Kidney capillary endothelial cell (primary cell): ENCODE measurements at places on chromosomes 1 and 21.

DNA sequence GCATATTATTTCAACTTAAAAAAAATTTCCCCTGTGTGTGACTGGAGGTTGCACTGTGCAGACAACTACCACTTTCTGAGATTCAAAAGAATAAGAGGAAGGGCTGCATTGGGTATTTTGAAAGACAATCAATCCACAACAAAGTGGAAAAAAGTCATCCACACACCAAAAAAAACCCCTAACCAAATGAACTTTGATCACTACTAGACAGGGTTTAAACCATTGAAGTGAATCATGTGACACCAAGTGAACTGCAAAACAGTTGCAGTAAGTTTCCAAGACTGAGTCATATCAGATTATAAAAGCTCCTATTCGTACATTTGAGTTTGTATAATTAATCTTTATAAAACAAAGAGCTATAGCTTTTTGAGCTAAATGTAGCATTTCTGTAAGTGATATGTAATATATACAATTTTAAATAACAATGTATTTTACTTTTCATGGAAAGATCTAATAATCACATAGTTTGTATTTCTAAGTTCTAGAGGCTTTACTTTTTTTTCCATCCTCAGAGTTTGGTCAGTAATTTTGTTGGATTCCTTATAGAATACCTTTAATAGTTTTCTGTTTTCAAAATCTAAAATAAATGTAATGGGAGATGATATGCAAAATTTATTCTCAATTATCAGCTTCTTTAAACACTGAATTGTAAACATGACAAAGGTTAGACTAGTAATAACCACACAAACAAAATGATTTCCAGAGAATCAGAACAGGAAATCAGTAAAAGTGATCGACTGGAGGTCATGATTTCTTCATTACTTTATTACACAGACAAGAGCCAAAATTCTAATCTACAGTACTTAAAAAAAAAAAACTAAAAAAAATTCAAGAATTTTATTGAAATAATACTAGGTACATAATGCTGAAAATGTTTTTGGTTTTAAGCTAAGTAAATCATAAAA lies 50.5 kb upstream of the GFI1 start:
- DNase-seq: no peak

GRCh38 chr1:47439017-47439818 lies 1.4 kb downstream of the FOXD2 start:
- DNase-seq: no peak

DNA sequence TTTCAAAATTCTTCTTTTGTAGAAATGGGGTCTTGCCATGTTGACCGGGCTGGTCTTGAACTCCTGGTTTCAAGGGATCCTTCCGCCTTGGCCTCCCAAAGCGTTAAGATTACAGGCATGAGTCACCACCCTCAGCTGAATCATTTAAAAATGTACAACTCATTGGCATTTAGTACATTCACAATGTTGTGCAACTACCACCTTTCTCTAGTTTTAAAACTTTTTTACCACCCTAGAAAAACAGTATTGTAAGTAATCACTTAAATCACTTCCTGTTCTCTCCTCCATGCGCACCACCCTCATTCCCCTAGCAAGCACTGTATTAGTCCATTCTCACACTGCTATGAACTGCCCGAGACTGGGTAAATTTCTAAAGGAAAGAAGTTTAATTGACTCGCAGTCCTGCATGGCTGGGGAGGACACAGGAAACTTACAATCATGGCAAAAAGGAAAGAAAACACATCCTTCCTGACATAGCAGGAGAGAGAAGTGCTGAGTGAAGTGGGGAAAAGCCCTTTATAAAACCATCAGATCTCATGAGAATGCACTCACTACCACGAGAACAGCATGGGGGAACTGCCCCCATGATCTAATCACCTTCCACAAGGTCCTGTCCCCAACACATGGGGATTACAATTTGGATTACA lies 14.4 kb upstream of the THEM5 start:
- DNase-seq: no peak

DNA sequence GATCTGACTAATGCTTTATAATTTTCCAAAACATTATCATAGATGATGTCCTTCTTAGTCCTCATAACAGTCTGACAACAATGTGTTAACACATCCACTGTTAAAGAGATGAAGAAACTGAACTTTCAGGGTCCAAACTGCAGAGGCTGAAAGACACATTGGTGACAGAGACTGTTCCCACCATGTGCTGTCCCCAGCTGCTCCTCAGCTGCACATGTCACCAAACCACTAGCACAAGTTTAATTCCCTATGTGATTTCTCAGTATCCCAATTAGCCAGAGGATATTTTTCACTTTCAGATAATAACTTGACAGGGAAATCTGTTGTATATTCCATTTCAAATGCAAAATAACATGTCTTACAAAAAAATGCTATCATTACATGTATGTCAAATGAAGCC lies 24.6 kb downstream of the LAMC2 start:
- no peak for DNase-seq

DNA sequence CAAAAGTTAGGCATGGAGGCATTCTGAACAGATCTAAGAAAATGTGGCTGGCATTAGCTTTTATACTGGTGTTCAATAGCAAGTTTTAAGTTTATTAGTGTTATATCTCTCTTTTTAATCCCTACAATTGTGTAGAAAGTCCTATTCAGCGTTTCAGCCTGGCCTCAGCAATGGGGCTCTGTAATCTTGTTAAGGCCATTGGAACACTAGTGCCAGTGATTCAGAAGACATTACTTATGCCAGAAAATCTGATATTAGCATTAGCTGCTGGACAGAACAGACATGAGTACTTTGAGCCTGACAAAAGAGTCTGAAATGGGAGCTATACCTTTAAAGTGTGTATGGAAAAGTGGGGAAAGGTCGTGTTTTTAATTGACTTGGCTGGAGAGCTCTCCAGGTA lies 167.0 kb downstream of the NEGR1 start:
- DNase-seq: no peak

DNA sequence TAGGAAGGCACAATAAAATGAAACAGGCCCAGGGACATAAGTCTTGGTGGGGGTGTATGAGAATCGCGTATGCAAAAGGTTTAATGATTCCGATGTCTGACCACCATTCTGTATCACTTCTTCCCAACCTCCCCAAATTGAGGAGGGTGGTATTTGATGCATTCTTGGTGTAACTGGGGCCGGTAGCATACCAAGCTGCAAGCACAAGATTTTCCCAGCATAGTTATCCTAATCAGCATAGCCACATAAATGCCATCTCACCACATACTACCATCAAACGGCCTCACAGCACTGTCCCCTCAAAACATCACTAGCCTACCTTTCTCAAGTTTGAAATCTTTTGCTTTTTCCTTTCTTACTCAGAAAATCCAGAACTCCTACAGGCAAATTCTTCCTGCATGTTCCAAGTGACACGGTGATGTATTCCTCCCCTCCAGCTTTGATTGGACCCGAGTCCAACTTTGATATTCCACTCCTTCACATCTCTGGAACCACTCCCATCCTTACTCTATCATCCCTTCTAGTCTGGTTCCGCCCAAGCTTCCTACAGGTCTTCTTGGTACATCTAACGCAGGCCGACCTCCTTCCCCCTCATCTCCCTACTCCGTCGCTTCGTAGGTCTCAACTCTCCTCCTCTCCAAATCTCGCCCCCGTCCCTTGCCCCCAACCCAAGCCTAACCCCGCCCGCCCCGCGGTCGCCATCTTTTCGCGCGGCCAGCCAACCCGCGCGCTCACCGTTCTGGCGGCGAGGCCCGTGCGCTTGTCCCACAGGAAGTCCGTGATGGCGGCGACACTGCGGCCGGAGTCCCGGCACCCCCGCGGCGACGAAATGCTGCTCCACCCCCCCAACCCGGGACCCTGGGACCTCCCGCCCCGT lies 600 bp downstream of the CLK2 start:
- peak; percentile 39 for DNase-seq

DNA sequence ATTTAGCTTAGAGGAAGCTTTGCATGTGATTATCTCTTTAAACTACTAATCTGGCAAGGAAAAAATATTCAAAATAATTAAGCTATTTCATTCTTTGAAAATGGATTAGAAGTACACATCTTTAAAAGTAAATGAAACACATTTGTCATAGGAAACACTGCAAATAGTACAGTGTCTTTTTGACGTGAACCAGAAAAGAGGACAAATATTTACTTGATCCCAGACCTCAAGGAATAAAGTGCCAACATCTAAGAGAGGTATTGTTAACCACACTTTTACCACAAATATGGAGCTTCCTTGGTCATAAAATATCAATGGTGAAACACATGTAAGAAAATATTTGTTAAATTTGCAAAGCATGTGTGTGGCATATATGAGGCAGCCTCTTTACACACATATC lies 159.9 kb downstream of the SNX7 start:
- DNase-seq: no peak

DNA sequence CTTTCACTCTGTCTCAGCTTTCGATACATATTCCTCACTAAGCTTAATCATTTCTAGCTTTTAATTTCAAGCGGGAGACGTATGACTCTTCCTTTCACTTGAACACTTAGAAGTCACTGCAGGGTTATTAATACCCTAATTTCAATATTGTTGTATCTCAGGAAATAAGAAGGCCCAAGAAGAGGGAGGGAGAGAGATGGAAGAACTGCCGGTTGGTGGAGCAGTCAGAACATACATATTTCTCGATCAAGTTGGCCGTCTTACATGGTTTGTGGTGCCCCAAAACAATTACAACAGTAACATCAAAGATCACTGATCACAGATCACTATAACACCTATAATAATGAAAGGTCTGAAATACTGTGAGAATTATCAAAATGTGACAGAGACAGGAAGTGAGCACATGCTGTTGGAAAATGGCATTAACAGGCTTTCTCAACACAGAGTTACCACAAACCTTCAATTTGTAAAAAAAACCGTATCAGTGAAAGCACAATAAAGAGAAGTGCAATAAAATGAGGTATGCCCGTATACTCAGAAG lies 145.4 kb upstream of the HP1BP3 start:
- DNase-seq: no peak

- no peak for DNase-seq
Observed at GRCh38 chr1:60878323-60878722, 204.0 kb upstream of the NFIA start.

- DNase-seq: no peak
Observed at GRCh38 chr1:231701306-231701705, 74.7 kb downstream of the DISC1 start.

- no peak for DNase-seq
Observed at GRCh38 chr1:167418391-167418790, 99.9 kb downstream of the CD247 start.

DNA sequence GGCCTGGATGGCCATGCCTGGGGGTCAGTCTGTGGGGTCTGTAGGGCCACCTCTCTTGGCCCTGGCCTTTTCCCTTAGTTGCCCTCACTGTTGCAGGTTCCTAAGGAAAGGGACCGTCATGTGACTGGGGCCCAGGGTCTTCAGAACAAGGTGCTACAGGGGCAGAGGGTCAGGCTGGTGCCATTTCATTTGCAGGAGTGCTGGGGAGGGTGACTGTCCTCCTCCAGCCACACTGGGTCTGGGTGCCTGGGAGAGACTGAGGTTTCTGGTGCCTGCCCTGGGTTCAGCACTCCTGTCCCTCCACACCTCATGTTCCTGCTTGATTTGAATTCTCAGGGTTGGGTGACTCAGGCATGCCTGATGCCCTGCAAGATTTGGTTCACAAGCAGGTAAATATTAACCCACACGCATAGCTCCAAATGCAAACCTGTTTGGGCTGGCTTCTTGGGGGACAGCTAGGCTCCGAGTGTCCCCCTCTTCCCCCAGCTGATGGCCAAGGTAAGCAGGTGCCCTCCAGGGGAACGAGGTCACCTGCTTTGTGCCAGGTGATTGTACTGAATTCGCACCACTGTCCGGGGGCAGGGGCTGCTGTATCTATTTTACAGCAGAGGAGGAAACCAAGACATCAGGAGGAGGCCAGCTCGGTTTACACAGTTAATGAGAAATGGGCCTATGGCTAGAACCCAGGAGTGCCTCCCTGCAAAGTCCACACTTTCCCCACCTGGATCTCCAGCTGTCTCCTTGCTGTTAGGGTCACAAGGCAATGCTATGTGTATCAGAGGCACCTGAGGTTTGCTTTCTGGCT lies 20.3 kb downstream of the ARHGEF10L start:
- DNase-seq: no peak

DNA sequence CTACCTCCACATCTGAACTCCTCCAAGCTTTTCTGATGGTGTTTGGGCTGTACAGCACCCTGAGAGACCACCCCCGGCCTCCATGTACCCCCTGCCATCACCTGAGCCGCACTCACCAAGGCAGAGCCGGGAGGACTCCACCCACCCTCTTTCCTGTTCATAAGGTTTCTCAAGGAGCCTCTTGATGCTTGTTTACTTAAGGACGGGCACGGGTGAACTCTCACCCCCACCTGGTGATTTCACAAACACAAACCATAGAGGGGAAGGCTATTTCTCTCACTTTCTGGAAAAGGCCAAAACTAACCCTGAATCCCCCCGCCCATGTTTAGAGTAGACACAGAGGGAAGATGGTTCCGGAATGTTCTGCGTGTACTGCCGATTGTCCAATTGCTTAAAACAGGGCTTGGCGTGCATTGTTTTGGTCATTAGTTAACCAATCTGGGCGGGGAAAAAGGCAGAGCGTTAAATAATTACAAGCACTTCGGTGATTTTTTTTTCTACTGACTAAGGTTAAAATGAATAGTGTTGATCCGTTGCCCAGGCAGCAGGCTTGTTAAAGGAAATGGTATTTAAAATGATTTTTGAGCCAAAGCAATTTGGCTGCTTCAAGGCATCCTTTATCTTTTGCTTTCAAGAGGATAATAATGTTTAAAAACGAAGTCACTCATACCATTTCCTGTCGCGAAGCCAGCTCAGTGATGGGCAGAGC lies 279.8 kb upstream of the VAMP3 start:
- peak; percentile 16 for DNase-seq

DNA sequence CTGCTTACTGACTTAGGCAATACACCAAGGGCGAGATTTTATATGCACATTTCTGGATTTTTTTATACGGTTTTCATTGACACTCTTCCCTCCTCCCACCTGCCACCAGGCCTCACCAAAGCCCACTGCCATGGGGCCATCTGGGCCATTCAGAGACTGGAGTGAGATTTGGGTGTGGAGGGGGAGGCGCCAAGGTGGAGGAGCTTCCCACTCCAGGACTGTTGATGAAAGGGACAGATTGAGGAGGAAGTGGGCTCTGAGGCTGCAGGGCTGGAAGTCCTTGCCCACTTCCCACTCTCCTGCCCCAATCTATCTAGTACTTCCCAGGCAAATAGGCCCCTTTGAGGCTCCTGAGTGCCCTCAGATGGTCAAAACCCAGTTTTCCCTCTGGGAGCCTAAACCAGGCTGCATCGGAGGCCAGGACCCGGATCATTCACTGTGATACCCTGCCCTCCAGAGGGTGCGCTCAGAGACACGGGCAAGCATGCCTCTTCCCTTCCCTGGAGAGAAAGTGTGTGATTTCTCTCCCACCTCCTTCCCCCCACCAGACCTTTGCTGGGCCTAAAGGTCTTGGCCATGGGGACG lies 57.9 kb downstream of the LACTBL1 start:
- DNase-seq: no peak

DNA sequence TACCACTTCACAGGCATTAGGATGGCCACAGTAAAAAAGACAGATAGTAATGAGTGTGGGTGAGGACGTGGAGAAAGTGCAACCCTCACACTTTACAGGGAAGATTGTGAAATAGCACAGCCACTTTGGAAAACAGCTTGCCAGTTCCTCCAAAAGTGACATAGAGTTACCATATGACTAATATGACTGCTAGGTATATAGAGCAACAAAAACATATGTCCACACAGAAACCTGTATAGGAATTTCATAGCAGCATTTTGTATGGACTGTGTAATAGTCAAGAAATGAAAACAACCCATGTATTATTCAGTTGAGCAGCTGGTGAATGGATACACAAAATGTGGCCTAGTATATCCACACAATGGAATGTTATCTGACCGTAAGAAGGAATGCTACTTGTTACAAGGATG lies 30.4 kb upstream of the LBR start:
- DNase-seq: no peak

- no peak for DNase-seq
Observed at GRCh38 chr1:9024837-9025236, 1.4 kb downstream of the SLC2A7 start.
